Central memory CD8-positive, alpha-beta T cell (primary cell): ENCODE measurements at places on chromosomes 5 and 9.
A peak's percentile ranks its signal among the peaks of the same experiment; 100 is the strongest.

DNA sequence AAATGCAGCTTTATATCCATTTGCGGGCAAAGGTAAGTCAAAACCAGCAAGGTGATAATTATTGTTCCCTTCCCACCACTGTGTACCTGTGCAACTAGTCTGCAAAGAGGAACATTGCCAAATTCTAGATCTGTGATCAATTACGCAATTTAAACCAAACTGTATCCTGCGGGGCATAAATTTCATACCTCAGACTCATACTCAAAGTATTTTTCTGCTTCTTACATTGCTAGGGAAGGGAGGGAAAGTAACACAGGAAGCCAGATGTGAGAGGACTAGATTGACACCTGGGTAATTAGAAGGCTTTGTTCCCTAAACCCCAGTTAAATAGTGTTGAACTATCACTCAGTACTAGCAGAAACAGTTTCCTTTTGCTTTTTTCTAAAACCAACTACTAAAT, 240.2 kb upstream of the ZNF608 start:
- H3K4me3 ChIP-seq, result no peak overlapping the region
- H3K27me3 ChIP-seq, result no peaks in the 10 kb centered on the region
- H3K36me3 ChIP-seq, result no peaks in the 10 kb centered on the region
- no peaks in the 10 kb centered on the region for H3K4me1 ChIP-seq
- DNase-seq, result no peak
- no peak overlapping the region for H3K27ac ChIP-seq

GRCh38 chr5:74322191-74322590, 318.3 kb downstream of the ENC1 start:
- H3K27me3 ChIP-seq, result peaks cover 46% of the 10 kb centered on the region
- no peak overlapping the region for H3K27ac ChIP-seq

- H3K27me3 ChIP-seq, result no peaks in the 10 kb centered on the region
- peak overlapping the region; percentile 81 for H3K27ac ChIP-seq
- no peak for DNase-seq
- peaks cover 74% of the 10 kb centered on the region for H3K4me1 ChIP-seq
These were observed 97.2 kb downstream of the F2RL2 start for GRCh38 chr5:76525956-76526355.

DNA sequence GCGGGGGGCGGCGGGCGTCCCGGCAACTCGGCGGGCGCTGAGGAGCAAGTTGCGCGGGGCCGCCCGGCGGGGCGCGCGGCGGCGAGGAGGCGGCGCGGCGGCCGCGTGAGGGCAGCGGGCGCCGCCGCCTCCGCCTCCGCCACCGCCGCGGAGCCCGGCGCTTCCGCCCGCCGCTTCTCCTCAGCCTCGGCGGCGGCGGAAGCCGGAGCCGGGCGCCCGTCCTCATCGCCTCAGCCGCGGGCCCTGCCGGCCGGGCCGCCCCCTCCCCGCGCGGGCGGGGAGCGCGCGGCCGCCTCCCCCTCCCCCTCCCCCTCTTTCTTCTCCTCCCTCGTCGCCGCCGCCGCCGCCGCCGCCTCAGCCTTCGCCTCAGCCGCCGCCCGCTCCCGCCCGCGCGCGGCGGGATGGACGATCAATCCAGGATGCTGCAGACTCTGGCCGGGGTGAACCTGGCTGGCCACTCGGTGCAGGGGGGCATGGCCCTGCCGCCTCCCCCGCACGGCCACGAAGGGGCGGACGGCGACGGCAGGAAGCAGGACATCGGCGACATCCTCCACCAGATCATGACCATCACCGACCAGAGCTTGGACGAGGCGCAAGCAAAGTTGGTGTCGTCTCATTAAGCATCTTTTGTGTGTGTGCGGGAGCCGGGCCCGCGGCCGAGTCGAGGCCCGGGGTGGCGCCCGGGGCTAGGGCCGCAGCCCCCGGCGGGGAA, at the start of gene PBX3:
Gene PBX3, plus strand, starts transcription at position 321 of the 712 bp plus-strand sequence.
- H3K4me1 ChIP-seq, result peaks cover 18% of the 10 kb centered on the region
- peaks cover 7% of the 10 kb centered on the region for H3K36me3 ChIP-seq
- no peaks in the 10 kb centered on the region for H3K27me3 ChIP-seq
- H3K4me3 ChIP-seq, result peak within 1 kb of the TSS; percentile 99
- H3K27ac ChIP-seq, result peak within 1 kb of the TSS; percentile 83

- no peak for DNase-seq
- H3K27me3 ChIP-seq, result peaks cover 34% of the 10 kb centered on the region
- H3K27ac ChIP-seq, result no peak overlapping the region
- no peak overlapping the region for H3K4me3 ChIP-seq
- H3K36me3 ChIP-seq, result no peaks in the 10 kb centered on the region
- H3K4me1 ChIP-seq, result no peaks in the 10 kb centered on the region
These were observed 157.0 kb downstream of the RGS3 start for GRCh38 chr9:113620377-113621161.

- H3K27me3 ChIP-seq, result peaks cover 21% of the 10 kb centered on the region
- DNase-seq, result no peak
- H3K27ac ChIP-seq, result no peak overlapping the region
- H3K36me3 ChIP-seq, result no peaks in the 10 kb centered on the region
- H3K4me3 ChIP-seq, result no peak overlapping the region
- H3K4me1 ChIP-seq, result no peaks in the 10 kb centered on the region
These were observed 266.1 kb downstream of the GRIA1 start for GRCh38 chr5:153756540-153756939.

GRCh38 chr5:37701868-37702267, 138.0 kb downstream of the GDNF start:
- no peak overlapping the region for H3K4me3 ChIP-seq
- H3K27ac ChIP-seq, result no peak overlapping the region
- H3K36me3 ChIP-seq, result peaks cover 20% of the 10 kb centered on the region
- H3K27me3 ChIP-seq, result no peaks in the 10 kb centered on the region
- H3K4me1 ChIP-seq, result no peaks in the 10 kb centered on the region

GRCh38 chr5:76084496-76085242, 1.5 kb downstream of the SV2C start:
- H3K27me3 ChIP-seq, result peaks cover 93% of the 10 kb centered on the region
- no peak overlapping the region for H3K27ac ChIP-seq
- no peak for DNase-seq
- H3K36me3 ChIP-seq, result peaks cover 4% of the 10 kb centered on the region

GRCh38 chr5:135112008-135112725, 78.1 kb upstream of the PITX1 start:
- no peaks in the 10 kb centered on the region for H3K36me3 ChIP-seq
- no peaks in the 10 kb centered on the region for H3K27me3 ChIP-seq
- DNase-seq, result no peak
- no peaks in the 10 kb centered on the region for H3K4me1 ChIP-seq
- no peak overlapping the region for H3K27ac ChIP-seq
- no peak overlapping the region for H3K4me3 ChIP-seq

DNA sequence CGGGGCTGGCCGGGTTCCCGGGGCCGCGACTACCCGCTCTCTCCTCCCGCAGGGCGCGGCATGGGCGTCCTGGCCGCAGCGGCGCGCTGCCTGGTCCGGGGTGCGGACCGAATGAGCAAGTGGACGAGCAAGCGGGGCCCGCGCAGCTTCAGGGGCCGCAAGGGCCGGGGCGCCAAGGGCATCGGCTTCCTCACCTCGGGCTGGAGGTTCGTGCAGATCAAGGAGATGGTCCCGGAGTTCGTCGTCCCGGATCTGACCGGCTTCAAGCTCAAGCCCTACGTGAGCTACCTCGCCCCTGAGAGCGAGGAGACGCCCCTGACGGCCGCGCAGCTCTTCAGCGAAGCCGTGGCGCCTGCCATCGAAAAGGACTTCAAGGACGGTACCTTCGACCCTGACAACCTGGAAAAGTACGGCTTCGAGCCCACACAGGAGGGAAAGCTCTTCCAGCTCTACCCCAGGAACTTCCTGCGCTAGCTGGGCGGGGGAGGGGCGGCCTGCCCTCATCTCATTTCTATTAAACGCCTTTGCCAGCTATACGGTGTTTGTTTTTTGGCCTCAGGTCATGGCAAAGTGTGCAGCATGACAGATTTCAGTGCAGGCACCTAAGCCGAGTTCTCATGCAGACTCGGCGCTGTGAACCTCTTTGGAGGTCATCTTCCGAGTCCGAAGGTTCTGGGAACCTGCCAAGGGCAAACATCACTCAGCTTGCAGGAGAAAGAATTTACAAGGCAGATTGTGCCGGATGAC, 516 bp downstream of the MRPL41 start:
- peak overlapping the region; percentile 75 for H3K4me3 ChIP-seq
- H3K36me3 ChIP-seq, result peaks cover 11% of the 10 kb centered on the region
- peak overlapping the region; percentile 77 for H3K27ac ChIP-seq
- no peak for DNase-seq
- peaks cover 12% of the 10 kb centered on the region for H3K4me1 ChIP-seq
- no peaks in the 10 kb centered on the region for H3K27me3 ChIP-seq

DNA sequence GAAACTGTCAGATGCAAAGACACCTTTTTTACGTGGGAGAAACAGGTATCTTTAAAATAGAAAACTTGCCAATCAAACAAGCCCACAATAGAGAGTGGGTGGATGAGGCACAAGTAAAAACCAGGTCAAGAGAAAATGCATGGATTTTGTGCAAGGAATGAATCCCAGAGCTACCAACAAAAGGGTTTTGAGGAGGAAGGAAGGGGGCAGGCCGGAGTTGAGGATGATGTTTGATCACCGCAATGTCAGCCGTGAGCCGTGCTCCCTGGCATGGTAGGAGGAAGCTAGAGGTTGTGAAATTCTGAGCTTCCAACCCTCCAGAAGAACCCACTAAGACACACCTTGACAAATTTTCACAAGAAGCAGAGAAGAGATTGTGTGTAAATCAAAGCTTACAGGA, 53.2 kb downstream of the HRH2 start:
- no peak overlapping the region for H3K27ac ChIP-seq
- peaks cover 3% of the 10 kb centered on the region for H3K36me3 ChIP-seq
- H3K4me3 ChIP-seq, result no peak overlapping the region
- no peaks in the 10 kb centered on the region for H3K4me1 ChIP-seq
- DNase-seq, result no peak
- H3K27me3 ChIP-seq, result peaks cover 60% of the 10 kb centered on the region

DNA sequence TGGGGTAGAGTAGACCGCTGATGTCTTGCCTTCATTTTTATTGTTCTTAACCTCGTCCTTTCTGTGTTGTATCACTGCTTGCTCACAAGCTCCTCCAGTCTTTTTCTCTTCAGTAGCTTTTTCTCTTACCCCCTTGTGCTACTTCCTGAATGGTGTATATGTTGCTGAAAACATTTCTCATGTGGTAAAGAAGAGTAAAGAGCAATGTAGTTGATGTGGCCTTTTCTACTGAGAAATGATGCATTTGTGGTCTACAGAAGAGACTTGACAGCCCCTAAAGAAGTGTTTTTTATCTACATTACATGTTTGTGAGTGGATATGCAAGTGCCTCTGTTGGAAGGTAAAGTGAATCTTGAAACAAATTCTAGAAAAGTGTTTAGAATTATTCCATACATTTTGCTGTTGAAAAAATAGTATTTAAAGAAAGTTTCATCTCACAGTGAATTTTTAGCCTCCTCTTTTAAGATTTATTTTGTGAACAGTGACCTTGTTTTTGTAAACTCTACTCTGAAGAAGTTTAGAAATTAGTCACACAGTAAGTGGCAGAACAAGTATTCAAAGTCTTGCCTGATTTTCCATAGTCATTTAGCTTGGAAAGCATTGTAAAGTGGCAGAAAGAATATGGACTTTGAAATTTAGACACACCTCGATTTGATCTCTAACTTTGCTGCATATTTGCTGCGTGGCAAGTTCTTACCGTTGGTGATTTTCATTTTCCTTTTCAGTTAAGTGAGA, 17.4 kb downstream of the CDC42SE2 start:
- no peaks in the 10 kb centered on the region for H3K27me3 ChIP-seq
- H3K27ac ChIP-seq, result peak overlapping the region; percentile 31
- DNase-seq, result no peak

- H3K36me3 ChIP-seq, result no peaks in the 10 kb centered on the region
- peak overlapping the region; percentile 63 for H3K27ac ChIP-seq
- peaks cover 43% of the 10 kb centered on the region for H3K4me1 ChIP-seq
- H3K4me3 ChIP-seq, result peak overlapping the region; percentile 31
- no peaks in the 10 kb centered on the region for H3K27me3 ChIP-seq
These were observed 14.0 kb upstream of the GLRX start for GRCh38 chr5:95836544-95836943.

DNA sequence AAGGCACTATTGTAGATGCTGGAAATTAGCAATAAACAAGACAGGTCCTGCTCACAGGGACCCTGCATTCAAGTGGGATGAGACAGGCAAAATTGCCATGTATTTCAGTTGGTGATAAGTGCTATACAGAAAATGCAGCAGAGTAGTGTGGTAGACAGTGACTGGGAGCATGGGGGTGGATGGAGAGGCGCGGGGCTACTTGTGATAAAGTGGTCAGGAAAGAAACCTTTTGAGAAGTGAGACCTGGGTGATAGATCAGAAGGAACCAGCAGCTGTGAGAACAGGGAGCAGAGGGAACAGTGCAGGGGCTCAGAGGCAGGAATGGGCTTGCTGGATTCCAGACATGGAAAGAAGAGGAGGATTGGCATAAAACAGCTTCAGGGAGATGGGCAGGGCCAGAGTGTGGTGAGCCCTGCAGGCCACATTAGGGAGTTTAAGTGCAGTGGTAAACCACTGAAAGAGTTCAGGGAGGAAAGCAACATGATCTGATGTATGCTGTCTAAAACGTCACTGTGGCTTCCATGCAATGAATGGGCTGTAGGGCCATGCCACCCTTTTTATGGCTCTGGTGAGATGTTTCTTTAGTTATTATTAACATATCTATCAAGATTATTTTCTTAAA, 7.3 kb downstream of the CRHBP start:
- H3K27ac ChIP-seq, result no peak overlapping the region
- DNase-seq, result no peak
- H3K4me3 ChIP-seq, result no peak overlapping the region
- H3K27me3 ChIP-seq, result peaks cover 24% of the 10 kb centered on the region
- H3K4me1 ChIP-seq, result peaks cover 6% of the 10 kb centered on the region
- no peaks in the 10 kb centered on the region for H3K36me3 ChIP-seq

- no peaks in the 10 kb centered on the region for H3K27me3 ChIP-seq
- no peak overlapping the region for H3K4me3 ChIP-seq
- H3K27ac ChIP-seq, result no peak overlapping the region
- no peaks in the 10 kb centered on the region for H3K4me1 ChIP-seq
These were observed 543.6 kb upstream of the DAP start for GRCh38 chr5:11304641-11305040.

DNA sequence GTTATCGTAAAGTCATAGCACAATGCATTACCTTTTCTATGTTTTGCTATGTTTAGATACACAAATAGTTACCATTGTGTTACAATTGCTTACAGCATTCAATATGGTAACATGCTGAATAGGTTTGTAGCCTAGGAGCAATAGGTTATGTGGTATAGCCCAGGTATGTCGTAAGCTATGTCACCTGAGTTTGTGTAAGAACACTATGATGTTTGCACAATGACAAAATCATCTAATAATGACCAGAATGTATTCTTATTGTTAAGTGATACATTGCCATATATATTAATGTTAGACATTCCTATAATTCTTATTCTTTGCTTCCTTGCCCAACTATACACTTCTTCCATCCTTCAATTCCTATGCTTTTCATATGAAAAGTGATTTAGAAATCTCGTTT, 18.2 kb upstream of the DAB2 start:
- no peak for DNase-seq
- no peak overlapping the region for H3K4me3 ChIP-seq
- no peak overlapping the region for H3K27ac ChIP-seq
- H3K4me1 ChIP-seq, result no peaks in the 10 kb centered on the region
- H3K36me3 ChIP-seq, result no peaks in the 10 kb centered on the region

- peak; percentile 45 for DNase-seq
- peaks cover 7% of the 10 kb centered on the region for H3K36me3 ChIP-seq
- peaks cover 30% of the 10 kb centered on the region for H3K4me1 ChIP-seq
These were observed 36.0 kb downstream of the SARDH start for GRCh38 chr9:133701981-133702797.
